ENCODE measurements at places on chromosomes 16 and 17.

- no peak for DNase-seq
These were observed 94.7 kb downstream of the SEC14L1 start for GRCh38 chr17:77235370-77235941.

DNA sequence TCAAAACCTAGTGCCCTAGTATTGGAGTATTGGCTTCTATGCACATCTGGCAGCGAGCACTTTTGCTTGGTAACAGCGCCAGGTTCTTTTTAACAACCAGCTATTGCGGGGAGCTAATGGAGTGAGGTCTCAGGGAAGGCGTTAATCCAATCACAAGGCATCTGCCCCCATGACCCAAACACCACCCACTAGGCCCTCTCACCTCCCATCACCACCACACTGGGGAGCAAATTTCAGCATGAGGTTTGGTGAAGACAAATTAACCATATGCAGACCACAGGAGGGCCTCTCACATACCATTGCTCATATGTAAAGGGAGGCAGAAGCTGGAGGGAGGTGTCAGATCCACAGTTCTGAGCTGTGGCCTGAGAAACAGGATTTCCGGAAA lies 893 bp upstream of the ODF4 start:
- no peak for DNase-seq

DNA sequence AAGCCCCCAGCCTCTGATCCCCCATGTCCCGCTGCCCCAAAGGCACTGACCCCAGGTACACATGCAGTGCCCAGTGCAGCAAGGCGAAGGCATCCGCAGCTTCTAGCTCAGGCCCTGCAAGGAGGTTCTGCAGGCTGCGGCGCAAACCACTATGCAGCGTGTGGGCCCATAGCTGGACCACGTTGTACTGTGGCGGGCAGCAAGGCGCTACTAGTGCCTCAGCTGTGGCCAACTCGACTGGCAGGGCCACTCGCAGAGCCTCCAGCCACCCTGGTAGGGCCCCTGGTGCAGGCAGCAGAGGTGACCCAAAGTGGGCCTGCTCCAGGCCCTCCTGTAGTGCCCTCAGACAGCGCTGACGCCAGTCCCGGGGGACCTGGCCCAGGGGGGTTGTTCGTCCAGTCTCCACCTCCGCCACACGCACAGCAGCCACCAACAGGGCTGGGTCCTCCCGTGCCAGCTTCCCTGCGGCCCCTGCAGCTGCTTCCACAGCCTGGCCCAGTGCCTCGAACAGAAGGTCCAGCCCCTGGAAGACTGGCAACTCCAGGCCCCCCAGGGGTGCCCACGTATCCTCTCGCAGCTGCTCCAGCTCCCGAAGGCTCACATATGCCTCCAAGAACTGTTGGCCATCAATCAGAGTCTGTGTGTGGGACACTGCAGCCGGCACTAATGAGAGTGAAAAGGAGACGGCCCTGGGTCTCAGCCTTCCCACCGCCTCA lies 2.6 kb downstream of the EXOC3L1 start:
- DNase-seq = no peak

DNA sequence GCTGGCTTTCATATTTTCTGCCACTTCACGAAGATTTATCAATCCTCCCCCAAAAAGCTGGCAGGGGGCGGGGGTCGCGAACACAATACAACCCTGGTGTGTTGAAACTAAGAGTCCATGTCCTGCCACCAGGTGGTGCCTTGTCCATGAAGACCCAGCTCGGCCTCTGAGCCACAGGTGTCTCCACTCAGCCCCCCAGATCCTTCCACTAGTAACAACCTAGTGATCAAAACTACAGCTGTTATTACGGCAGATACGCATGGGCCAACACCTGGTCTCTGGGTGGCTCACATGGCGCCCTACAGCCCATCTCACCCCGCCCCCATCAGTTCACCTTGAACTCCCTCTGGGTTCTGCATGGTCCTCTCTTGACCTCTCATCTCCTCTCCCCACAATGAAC lies 27.7 kb downstream of the USP7 start:
- peak; percentile 19 for DNase-seq

GRCh38 chr17:79201119-79201518 lies 126.5 kb downstream of the ENGASE start:
- DNase-seq = no peak

GRCh38 chr16:15620611-15621195 lies 22.3 kb downstream of the MARF1 start:
- no peak for DNase-seq

DNA sequence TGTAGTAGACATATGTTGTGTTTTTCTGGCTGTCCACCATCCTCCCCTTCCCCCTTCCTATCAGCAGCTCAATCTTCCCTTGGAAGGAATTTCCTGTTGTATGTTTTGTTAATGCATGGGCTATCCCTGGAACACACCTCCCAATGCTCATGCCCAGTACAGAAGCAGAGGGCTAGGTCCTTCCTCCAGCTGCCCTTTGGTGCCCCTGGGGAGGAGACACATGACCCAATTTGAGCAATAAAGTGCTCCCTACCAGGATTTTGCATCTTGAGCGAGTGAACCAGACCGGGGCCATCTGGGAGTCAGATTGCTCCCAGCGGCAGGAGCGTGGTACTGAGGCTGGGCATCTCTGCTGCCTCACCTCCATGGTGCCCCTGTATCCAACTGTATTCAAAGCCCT lies 141.5 kb upstream of the MED13 start:
- DNase-seq = no peak

- DNase-seq = no peak
These were observed 23.2 kb downstream of the CMIP start for GRCh38 chr16:81467815-81468214.

Measured in NCI-H146 (cell line).